Activated CD4-positive, alpha-beta T cell treated with anti-CD3 and anti-CD28 coated beads for 36 hours (primary cell): ENCODE measurements at places on chromosomes 16 and 17. TPM values are rescaled to one million over a fixed set of nuclear protein-coding genes. Genes with fewer than 3 reads are reported as not detected.
A peak's percentile ranks its signal among the peaks of the same experiment; 100 is the strongest.

- peak; percentile 68 for DNase-seq
These were observed 19.0 kb downstream of the CENPX start for GRCh38 chr17:82003411-82004381.

DNA sequence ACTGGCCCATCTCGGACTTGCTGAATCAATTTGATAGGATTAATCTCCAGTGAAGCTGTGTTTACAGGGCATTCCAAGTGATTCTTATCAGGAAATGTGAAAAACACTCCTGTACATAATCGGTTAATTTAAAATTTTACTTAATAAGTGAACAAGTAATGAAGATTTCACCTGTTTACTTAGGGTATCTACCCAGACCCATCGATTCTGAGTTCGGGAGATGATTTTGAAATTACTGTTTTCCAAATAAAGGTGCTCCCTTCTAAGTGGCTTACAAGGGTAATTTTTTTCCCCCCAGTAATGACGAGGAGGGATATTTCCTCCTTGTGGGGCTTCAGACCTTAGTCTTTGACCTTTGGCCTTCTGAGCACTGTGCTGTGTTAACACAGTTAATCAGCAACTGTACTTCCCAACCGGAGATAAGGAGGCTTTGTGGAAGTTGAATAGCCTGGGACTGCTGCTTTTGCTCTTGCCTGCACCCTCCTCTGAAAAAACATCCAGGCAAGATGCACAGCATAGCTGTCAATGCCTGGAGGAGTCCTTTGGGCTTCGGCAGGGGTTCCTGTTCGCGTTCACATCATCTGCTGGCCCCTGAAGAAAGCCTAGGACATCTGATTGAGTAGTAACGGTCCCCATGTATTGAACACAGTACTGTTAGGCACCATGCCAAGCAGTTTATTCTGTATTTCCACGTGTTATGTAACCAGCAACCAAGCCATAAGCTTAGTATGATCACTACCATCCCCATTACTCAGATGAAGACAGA lies 1.8 kb downstream of the FAHD1 start:
- no peak for DNase-seq

DNA sequence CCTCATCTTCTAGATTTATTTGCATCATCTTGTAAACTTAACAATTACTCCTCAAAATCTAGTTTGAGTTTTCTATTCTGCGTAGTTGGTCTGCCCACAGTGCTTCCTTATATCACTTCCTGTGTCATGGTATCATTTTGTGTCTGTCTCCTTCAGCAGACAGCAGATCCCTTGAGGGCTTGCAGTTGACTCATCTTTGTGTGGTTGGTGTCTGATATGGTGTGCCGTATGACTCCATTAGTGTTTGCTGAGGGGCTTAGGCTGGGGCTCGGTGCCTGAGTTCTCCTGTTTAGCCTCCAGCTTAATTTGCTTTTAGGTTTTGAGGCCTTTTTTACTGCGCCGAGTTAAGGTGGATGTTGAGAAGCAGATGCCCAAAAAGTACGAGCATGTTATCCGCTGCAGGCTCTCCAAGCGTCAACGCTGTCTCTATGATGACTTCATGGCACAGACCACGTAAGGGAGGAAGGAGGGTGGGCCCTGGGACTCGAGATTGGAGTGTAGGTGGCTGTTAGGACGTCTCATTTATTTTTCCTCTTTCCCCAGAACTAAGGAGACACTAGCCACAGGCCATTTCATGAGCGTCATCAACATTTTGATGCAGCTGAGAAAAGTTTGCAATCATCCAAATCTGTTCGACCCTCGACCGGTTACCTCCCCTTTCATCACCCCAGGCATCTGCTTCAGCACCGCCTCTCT lies 16.9 kb downstream of the SRCAP start:
- DNase-seq = peak; percentile 62

GRCh38 chr16:72991211-72991610 lies 56.7 kb downstream of the ZFHX3 start:
- DNase-seq = no peak

GRCh38 chr16:2828876-2829430 lies 1.1 kb upstream of the ZG16B start:
- no peak for DNase-seq

- DNase-seq = no peak
These were observed 4.8 kb downstream of the KRT23 start for GRCh38 chr17:40932608-40933007.

- no peak for DNase-seq
These were observed 123.2 kb upstream of the ANKFN1 start for GRCh38 chr17:56030009-56030624.

- no peak for DNase-seq
These were observed 28.2 kb downstream of the SF3B3 start for GRCh38 chr16:70551788-70552187.

DNA sequence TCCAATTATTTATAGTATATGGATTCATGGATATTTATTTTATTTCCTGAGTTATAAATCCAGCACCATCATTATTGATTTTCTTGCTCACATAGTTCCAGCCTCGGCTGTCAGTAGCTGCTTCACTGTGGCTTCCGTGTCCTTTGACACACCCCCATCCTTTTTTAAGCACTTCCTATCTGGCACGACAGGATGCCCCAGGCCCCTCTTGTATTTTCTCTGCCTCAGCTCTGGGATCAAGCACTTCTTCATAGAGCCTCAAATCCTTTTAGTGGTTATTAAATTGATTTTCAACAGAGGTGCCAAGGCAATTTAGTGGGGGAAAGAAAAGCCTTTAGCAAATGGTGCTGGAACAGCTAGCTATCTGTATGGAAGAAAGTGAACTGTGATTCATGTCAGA lies 59.8 kb downstream of the GAN start:
- no peak for DNase-seq

GRCh38 chr17:72199256-72199655 lies 78.4 kb downstream of the SOX9 start:
- DNase-seq = no peak

GRCh38 chr17:65604070-65604469 lies 42.6 kb upstream of the AXIN2 start:
- no peak for DNase-seq

DNA sequence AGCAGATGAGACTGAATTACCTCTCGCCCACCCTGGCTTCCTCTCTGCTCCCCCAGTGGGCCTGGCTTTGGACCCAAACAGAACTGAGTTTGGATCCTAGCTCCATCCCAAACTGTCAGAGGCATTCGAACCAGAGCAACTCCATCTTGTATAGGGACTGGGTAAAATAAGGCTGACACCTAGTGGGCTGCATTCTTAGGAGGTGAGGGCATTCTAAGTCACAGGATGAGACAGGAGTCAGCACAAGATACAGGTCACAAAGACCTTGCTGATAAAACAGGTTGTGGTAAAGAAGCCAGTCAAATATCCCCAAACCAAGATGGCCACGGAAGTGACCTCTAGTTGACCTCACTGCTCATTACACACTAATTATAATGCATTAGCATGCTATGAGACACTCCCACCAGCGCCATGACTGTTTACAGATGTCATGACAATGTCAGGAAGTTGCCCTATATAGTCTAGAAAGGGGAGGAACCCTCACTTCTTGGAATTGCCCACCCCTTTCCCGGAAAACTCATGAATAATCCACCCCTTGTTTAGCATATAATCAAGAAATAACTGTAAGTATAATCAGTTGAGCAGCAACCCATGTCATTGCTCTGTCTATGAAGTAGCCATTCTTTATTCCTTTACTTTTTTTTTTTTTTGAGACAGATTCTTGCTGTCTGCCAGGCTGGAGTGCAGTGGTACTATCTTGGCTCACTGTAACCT lies 44.4 kb downstream of the LYRM1 start:
- DNase-seq = peak; percentile 78

DNA sequence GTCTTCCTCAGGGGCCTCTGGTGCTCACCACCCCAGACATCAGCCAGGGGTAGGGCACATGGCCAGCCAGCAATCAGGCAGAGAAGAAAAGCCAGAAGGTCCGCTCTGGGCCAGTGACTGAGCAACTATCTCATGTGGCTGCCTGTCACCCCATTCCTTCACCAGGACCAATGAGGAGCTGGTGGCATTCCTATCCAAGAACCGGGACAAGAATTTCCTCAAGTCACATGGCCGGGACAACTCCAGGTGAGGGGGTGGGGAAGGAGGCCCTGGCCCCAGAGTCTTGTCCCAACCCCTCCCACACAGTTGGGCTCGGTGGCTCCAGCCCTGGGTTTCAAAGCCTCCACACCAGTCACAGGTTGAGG lies 9.4 kb downstream of the XYLT2 start:
- no peak for DNase-seq

DNA sequence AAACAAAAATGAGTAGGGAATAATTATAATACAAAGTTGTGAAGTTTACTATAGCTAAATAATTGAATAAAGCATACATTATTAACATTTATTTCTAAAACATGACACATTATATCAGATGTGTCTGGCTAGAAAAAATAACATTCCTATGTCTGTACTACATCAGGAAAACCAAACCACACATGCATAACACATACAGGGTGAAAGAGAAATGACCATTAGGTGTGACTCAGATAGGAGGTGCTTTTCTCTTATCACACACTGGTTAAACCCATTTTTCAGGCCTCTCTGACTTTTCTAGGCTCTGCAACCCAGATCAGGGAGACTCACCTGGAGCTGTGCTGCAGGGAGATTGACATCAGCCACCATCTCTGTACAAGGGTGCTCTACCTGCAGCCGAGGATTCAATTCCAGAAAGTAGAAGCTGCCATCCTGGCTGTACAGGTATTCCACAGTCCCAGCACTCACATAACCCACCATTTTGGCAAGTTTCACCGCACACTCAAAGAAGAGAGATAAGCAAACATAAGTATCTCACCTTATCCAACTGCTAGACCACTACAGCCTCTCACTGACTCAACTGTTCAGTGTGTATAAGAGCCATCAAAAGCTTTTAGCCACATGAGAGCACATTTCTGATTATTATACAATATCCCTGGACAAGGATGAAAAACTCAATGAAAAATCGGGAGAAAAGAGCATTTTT lies 116.6 kb upstream of the C17orf78 start:
- DNase-seq = no peak

DNA sequence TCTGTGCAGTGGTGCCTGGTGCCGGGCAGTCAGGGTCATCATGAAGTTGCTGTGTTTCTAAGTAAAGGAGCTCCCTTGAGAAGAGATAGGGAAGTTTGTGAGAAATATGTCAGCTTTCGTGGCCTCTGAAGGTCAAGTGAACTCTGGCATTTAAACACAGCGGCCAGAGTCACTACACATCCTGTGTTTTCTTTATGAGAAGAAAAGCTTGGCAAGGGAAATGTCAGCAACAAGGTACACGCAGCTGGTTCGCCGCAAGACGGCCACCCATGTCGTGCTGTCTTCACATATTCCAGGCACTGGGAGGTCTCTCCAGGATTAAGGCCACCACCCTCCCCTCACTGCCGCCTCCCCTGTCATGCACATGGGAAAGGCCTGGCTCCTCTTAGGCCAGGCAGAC lies 33.2 kb upstream of the PEMT start:
- no peak for DNase-seq

DNA sequence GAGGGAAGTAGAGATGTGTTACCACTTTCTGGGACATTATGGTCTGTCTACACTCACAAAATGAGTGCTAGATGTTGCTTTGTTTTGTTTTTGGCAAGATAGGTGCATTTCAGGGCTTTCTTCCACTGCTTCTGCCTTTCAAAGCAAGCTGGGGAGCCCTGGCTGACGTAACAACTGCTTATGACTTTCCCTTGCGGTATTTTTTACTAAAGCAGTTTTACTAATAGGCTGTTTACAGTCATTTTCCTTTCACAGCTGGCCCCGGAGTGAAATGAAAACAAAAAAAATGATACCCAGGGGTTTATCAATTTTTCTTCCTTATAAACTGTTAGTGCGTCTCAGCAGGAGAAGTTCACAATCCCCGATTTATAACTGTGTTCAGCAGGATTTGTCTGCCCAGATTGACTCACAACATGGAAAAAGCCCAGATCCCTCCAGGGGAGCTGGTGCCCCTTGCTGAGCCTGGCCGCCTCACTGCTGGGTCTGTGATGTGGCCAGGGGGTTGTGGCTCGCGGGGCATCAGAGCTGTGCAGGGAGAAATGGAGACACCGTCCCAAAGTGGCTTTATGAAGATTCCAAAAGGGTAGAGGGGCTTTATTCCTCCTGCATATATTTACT lies 184.4 kb upstream of the HS3ST3A1 start:
- no peak for DNase-seq

GRCh38 chr16:10833271-10833670 lies 14.7 kb upstream of the TVP23A start:
- no peak for DNase-seq

PITPNM3 gene
- total RNA-seq = 0.72 TPM

DPEP2 gene
- total RNA-seq = 3.2 TPM

MYH1 gene
- total RNA-seq = not detected

KRTAP9-2 gene
- not detected for total RNA-seq

TNP2 gene
- not detected for total RNA-seq

TRPV3 gene
- total RNA-seq = 0.61 TPM

KCNH6 gene
- total RNA-seq = not detected

HEATR3 gene
- total RNA-seq = 22.2 TPM
